Activated CD8-positive, alpha-beta memory T cell treated with anti-CD3 and anti-CD28 coated beads for 1 hour (primary cell): ENCODE measurements at places on chromosomes 7 and 10.

DNA sequence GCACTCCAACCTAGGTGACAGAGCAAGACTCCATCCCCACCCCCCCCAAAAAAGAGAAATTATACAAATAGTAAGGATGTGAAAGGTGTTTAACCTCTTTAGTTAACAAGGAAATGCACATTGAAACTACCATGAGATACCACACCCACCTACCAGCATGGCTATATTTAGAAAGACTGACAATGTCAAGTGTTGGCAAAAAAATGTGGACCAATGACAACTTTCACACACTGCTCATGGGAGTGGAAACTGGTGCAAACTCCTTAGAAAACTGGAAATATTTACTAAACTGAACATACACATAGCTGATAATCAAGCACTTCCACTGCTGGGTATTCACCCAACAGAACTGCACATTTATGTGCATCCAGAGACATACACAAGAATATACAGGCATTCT lies 23.3 kb upstream of the NRF1 start:
- DNase-seq, result no peak

DNA sequence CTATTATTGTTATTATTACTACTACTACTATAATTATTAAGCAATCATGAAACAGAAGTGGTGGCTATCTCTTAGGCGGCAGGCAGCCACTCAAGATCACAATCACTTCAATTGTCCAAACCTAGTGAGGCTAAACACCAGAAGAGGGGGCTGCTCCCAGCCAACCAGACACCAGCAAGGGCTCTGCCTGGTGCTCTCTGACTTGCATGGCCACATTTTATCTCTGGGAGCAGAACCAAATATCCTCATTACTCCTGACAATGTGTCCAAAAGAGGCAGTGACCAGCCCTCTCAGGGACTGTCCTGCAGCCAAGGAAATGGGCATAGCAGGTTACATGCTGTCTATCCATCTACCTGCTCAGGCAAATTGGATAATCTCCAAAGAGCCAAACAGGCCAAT lies 187.4 kb upstream of the PDE1C start:
- no peak for DNase-seq

DNA sequence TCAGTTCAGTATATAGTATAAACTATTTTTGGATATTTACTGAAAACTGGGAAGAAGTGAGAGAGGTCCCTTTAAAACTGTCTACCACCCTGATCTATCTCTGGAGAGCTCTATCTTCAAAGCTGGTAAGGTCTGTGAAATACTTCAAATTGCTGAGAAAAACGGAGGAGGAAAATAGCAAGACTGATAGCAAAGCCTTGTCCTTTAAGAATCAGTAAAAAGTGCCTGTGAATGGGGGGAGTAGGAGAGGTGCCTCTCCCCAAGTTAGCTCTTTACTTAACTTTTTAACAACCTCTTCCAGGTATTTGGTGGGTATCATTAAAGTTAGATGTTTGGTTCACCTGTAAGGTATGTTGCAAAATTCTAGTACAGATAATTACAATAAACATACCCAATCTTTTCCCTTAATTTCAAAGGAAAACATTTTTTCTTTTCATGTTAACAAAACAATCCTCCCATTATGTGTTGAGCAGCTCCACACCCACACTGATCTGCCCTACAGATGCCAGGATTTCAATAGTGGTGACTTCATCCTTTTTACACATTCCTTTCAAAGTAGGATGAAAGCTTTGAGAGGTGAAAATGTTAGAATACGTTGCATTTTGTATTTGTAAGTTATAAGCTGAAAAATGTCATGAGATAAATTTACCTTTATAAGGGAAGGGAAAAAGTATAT lies 149.2 kb downstream of the CRPPA start:
- DNase-seq, result no peak

DNA sequence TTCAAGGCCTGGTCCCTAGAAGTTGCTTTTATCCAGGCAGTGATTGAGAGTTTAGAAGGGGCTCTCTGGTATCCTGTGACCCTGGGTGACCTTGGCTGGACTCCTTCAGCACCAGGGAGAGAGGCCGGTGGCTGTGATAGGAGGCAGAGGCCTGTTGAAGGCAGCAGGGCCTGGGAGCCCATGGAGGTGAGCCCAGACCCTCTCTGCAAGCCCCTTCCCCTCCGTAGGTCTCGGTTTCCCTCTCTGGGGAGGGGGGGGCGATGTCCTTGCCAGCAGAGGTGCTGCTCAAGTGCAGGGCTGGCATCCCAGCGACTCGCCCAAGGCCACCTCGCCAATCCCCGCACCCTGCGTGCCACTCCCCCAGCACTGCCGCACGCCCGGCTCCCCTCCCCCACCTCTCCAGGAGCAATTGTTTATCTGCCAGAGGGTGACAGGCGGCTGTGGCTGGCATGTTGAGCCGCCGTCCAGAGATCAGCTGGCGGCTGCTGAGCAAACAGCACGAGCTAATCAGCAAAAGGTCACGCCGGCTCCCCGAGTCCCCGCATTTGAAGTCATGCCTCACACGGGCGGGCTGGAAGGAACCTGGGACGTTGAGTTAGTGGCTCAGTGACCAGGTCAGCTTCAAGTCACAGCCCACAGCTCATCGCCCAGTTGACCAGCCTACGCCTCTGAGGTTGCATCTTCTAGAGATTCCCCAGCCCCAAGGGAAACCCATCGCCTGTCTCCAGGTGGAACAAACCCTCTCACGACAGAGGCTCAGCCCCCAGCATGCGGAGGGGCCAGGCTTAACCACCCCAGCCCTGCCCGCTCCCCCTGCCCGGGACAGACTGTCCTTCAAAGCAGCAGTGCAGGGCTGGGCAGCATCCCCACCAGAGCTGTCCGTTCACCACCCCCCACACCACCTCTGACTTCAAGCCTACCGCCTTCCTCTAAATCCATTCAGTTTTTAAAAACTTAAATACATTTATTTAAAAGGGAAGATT lies 43.7 kb downstream of the ELFN1 start:
- DNase-seq, result no peak

- DNase-seq, result no peak
Measured at GRCh38 chr10:49271346-49271745, 27.6 kb upstream of the C10orf71 start.

DNA sequence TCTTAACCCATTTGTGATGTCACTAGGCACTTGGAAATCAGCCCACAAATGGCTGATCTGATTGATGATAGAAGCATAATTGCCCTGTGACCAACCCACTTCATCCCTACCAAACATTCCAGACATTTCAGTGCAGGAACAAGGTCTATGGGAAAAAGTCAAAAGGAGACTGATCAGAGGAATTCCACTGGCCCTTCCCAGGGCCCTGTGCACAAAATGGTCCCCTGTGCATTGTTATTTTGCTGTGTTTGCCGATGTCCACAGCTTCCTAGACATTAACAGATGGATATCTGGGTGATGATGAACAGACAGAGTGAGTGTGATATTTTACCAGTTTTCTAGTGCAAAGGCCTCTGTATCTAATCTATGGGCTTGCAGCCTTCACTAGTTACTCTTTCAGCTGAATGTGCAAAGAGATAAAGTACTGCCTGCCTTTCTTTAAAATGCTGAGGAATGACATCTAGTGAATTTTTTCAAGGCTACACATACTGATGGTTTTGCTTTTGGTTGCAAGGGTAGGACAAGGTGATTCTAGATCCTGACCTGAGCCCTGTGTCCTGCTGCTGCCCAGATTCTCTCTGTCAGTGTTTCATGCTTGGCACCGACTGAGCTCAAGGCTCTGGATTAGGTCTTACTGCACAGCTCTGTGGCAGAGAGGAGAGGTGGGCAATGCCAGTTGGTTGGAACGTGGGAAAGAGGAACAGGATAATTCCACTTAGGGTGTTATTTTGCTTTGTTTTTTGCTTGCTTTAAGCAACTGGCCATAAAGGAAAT lies 55.4 kb downstream of the CALD1 start:
- no peak for DNase-seq

- DNase-seq, result no peak
Measured at GRCh38 chr7:158617737-158618128, 30.1 kb upstream of the PTPRN2 start.

DNA sequence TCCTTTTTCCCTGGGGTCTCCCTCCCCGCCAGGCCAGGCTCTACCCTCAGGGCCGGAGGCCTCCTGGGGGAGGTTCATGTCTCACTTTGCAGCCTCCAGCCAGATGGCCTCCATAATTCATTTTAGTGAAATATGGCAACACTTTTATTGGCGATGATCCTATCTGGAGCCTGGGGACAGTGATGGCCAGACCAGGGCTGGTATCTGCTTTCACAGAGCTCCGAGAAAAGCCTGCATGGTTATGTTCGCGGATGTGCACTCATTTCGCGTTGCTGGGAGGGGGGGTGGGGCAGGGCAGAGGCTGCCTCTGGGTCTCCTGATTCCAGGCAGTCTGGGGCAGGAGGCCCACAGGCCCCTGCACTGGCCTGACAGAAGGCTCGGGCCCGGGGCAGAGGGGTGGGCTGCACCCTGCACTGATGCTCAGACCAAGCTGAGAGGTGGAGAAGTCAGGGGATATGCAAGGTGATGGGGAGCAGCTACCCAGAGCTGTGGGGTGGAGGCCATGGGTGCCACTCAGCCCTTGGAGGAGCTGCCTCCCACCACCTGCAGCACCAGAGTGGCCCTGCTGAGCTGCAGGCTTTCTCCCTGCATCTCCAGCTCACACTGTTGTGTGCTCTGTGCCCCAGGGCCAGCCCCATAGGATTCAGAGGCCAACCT lies 85.3 kb upstream of the RET start:
- no peak for DNase-seq

DNA sequence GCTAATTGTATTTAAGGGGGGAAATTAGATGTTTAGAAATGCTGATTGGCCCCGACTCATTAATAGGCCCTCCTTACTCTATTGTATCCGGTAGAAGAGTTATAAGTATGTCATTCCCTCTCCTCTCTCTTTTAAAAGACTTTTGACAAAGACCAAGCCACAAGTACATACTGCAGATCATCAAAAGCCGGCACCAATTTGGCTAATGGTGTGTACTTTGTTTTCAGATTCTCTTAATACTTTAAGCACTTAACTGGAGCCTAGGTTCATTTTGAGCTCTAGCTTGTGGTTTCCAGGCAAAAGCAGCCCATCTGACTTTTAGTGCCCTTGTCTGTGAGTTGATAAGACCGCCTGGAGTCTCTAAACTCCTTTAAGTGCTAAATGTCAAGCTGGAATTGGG lies 210.0 kb upstream of the LYZL1 start:
- no peak for DNase-seq

DNA sequence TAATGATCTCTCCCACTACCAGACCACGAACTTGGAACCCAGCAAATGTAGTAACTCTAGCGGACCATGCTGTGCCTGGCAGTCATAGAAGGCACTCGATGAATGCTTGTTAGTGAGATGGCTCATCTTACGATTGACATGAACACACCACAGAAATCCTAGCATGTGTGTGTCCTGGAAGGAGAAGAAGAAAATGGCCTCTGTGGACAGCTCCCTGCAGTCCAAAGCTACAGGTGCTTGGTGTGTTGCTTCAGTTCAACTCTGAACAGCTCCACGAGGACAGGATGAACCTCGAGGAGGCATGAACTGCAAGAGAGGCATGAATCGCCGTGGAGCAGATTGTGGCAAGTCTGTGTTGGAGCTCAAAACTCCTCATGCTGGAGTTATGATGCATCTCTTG lies 93.5 kb downstream of the KLF6 start:
- DNase-seq, result no peak

DNA sequence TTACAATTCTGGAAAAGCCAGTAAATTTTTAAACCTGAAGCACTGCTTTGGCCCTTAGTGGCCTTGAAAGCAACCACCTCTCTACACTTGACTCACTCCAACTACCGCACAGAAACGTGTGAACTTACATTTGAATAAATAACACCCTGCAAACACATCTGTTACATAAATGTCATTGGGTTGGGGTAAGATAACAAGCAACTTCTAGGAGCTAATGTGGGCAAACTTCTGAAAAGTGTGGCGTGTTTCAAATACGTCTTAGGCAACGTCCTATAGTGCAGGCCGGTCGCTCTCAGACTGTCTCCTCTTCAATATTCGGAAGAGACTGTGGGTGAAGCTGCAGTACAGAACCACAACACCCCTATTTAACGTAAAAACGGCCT lies 474 bp downstream of the ORC5 start:
- no peak for DNase-seq

- no peak for DNase-seq
Measured at GRCh38 chr10:69801094-69801433, 642 bp upstream of the COL13A1 start.

DNA sequence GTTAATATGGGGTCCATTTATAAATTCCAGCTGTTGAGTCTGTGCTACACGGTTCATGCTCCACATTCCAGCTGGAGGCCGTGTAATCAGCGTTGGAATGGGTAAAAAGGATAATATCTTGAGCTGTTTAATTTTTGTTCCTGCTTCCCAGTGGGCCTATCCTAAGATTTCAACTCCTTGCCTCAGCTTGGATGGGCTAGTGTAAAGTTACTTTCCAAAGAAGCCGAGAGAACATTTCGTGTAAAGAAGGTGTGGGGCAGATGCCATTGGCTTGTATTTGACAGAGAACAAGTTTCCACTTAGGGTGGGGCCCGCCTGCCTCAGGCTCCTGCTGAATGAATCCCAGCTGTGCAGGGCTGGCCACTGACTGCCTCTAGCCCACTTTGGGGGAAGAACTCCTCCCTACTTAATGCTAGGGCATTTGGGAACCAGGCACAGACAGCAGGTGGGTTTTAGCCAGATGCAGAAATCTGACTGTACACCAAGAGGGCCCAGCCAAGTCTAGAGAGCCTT lies 125.9 kb upstream of the LYZL2 start:
- no peak for DNase-seq

GRCh38 chr10:45150997-45151396 lies 150.3 kb downstream of the ZNF22 start:
- DNase-seq, result no peak

DNA sequence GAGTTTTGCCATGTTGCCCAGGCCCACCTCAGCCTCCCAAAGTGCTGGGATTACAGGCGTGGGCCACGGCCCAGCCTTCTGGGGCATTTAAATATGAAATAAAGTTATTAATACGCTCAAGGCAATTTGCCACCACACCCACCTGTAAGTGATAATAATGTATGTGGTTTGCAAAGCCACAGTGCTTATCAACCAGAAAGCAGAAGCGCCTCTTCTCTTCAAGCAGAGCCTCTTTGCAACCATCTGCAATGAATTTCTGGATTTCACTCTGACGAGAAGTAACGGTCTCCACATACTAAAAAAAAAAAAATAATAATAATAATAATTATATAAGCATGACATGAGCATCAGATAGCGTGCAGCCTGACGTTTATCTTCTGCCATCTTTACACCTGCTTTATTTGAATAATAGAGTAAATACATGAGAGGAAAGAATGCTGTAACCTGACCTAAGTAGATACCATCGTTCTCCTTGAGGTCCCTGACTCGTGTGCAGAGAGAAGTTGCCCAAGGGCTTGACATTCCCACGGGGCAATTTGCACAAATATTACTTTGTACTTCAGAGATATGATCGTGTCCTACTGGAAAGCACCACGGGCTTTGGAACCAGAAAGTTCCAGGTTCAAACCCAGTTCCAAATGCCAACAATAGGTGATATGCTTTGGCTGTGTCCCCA lies 34.0 kb downstream of the BRI3 start:
- no peak for DNase-seq
